ENCODE measurements at places on chromosomes 3 and 15. TPM values are rescaled to one million over a fixed set of nuclear protein-coding genes. Genes with fewer than 3 reads are reported as not detected.

The RBPMS2 gene
- 0.05 TPM for total RNA-seq

The POPDC2 gene
- total RNA-seq, result 0.40 TPM

The LTK gene
- total RNA-seq, result 0.25 TPM

The TGM5 gene
- total RNA-seq, result 0.25 TPM

The ACOX2 gene
- total RNA-seq, result not detected

The SAXO2 gene
- total RNA-seq, result under 0.01 TPM

The SLC28A1 gene
- total RNA-seq, result not detected

The PLIN1 gene
- total RNA-seq, result not detected

DNA sequence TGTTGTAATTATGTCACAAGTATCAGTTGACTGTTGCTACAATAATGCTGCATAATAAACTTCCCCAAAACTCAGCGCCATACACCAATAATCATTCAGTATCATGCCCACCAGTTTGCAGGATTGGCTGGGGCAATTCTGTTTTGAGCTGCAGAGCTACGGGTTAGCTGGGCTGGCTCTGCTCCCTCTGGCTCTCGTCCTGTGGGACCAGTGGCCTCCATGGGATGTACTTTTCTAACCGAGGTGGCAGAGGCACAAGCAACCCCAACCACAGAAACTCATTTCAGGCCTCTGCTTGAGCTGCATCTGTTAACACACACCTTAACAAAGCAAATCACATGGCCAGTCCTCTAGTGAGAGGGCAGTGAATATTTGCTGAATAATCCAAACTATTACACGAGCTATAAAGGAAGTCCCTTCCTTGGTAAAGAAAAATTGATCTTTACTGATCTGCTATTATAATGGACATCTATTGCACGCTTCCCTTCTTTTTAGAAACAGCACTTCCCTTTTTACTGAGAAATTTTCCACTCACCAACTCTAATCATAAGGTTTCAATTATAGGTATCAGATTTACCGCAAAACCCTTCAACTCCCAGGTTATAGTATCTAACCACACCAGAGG lies 10.9 kb upstream of the BCL2A1 start:
- no peak for DNase-seq

DNA sequence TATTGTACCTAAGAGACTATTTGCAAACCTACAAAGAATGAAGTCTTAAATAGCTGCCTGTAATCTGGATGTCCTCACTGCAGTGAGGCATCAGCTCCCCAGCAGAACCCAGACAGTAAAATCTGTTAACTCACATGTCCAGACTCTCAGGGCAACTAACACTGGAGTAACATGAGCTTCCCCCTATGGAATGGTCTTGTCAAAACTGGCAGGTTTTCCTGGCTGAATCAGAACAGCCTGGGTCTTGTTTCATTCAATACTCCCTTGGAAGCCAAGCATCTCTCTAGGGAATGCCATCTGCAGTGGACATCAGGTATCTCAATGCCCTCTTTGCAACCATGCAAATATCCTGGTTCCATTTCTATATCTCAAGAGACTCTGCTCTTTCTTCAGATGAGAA lies 24.4 kb downstream of the PTPN9 start:
- DNase-seq, result no peak

GRCh38 chr3:58287354-58287753 lies 18.7 kb upstream of the RPP14 start:
- DNase-seq, result no peak

DNA sequence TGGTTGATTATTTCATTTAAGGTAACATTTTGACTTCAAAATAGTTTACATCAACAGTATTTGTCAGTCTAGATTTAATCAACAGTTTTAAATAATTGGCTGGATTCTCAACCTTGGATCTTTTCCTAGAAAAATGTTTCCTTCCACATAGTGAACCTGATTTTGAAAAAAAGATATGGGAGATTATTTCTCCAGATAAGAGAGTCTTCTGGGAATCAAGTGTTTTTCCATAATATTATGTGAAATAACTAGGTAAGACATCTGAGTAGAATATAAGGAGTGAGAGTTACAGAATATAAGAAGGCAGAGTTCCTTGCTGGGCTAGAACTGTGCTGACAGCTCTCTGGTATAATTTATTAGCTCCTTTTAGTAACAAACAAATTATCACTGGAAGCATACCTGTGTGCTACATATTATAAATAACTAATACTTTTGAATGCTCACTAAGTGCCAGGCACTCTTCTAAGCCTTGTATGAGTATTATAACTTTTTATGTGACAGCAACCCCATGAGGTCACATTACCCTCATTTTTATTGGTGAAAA lies 18.8 kb upstream of the TNFSF10 start:
- DNase-seq, result no peak

DNA sequence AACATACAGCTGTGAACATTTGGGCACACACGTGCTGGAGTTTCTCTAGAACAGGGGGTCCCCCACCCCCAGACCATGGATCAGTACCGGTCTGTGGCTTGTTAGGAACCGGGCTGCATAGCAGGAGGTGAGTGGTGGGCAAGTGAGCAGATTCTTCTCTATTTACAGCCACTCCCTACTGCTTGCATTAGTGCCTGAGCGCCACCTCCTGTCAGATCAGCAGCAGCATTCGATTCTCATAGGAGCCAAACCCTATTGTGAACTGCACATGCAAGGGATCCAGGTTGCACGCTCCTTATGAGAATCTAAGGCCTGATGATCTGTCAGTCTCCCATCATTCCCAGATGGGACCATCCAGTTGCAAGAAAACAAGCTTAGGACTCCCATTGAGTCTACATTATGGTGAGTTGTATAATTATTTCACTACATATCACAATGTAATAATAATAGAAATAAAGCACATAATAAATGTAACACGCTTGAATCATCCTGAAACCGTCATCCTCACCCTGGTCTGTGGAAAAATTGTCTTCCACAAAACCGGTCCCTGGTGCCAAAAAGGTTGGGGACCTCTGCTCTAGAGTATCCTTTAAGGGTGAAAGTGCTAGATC lies 25.8 kb downstream of the CHRM5 start:
- peak; percentile 38 for DNase-seq

DNA sequence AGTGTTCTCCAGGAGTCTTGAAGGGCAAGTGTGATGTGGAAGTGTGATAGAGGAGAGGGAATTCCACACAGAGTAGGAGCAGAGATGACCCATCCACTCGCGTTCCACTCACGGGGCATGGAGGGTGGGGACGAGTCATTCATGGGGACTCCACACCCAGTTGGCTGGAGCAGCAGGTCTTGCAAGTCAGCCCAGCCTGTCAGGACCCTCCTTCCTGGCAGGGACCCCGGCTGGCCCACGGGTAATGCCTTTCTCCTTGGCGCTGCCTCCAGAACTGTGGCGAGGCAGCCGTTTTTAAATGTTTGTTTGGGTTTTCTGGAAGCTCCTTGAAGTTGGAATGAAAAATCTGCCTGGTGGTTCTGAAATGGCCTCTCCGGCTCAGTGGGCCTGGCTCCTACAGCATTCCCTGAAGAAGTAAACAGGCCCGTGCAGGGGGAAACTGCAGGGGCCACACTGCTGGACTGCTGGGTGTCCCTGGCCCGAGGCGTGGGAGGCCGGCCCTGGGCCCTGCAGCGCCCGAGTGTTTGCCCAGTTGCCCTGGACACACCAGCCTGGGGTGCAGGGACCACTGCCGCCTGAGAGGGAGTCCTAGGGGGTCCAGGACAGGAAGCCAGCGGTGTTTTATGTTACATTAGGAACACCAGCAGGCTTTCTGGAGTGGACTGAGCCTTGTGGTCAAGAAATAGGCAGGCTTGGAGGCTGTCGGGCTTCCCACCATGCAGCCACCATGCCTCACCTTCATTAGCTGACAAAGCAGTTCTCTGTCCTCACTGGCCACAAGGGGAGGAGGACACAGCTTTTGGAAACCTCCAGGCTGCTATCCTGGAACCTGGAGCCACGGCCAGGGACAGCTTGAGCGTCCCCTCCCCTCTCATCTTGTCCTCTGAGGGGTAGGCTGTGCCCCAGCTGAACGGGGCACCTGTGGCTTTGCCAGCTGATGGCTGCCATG lies 61.3 kb downstream of the CEMIP start:
- no peak for DNase-seq

DNA sequence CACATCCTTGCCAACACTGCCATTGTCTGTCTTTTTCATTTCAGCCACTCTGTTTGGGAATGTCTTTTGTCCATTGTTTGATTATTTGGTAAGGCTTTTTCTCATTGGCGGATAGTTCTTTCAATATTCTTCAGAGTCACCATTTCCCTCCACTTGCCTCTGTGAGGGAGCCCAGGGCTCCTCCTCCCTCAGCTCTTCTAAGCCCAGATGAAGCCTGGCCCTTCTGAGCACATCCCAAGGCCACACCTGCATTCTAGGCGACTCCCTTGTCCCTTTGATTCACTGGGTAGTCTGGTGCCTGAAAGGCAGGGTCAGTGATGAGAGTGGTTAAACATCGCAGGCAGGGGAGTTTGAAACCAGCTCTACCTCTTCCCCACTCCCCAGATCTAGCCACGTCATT lies 12.4 kb upstream of the LTF start:
- DNase-seq, result no peak

GRCh38 chr3:187709155-187709554 lies 6.8 kb upstream of the RTP2 start:
- no peak for DNase-seq

- no peak for DNase-seq
Measured at GRCh38 chr15:44726136-44726535, 10.2 kb upstream of the TRIM69 start.

GRCh38 chr3:142495103-142495502 lies 47.3 kb upstream of the XRN1 start:
- no peak for DNase-seq

GRCh38 chr15:79047676-79048439 lies 42.7 kb downstream of the RASGRF1 start:
- no peak for DNase-seq

- DNase-seq, result no peak
Measured at GRCh38 chr15:34501131-34501530, 63.5 kb upstream of the GOLGA8A start.

DNA sequence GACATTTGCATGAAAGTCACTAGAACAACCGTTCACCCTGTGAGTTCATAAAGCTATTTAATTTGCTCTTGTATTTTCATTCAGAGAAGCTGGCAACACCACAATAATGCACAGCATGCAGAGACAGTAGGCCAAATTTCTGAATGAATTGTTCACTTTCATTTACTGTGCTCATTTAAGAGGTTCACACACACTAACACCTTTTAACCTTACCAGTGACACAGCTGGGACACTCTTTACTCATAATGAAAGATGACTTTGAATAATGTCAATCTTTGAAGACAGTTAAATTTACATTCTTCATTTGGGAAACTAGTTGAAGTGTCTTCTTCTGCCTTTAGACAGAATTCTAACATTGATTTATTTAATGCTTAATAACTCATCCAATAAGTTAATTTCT lies 95.7 kb downstream of the ROBO1 start:
- no peak for DNase-seq

GRCh38 chr3:112627419-112627818 lies 13.5 kb downstream of the CCDC80 start:
- DNase-seq, result no peak
